ENCODE measurements at places on chromosomes 1 and 21.

DNA sequence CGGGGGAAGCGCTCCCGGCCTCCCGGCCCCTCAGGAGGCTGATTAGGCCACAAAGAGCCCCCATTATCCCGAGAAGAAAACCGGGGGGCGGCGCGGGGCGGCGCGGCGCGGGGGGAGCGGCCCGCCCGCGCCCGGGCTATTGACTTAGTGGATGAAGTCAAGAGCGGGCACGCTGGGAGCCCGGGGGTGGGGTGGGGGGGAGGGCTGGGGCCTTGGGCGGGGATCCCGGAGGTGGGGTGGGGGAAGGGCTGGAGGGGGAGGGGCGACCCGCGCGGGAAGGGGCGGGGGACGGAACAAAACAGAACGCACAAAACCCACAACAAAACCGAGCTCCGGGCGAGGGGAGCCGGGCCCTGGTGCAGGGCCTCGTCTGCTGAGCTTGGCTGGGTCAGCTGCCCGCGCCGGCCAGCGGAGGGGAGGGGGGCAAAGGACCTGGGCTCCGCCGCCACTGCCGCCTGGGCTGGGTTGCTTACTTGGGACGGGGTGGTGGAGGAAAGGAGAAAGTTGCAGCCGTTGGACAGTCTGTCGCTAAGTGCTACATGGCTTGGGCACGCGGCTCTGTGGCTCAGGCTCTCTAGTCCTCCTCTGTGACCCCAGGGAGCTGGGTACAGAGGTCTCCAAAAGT is 16.3 kb downstream of the PAX7 start:
- DNase-seq: no peak

DNA sequence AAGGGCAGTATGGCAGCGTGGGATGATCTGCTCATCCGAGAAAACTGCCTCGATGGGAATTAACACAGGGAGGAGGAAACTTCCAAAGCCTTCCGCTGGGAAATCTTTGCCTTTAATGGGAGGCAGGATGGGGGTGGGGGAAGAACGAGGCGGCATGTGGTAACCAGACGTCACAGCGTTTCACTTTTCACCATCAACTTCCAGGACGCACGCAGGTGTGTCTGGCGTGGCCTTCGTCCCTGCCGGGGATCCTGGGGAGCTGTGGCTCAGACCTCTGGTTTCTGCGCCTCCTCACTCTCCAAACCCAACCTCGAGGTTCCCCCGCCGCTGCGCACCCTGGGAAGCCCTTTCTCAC is 282 bp downstream of the RSPH1 start:
- no peak for DNase-seq

DNA sequence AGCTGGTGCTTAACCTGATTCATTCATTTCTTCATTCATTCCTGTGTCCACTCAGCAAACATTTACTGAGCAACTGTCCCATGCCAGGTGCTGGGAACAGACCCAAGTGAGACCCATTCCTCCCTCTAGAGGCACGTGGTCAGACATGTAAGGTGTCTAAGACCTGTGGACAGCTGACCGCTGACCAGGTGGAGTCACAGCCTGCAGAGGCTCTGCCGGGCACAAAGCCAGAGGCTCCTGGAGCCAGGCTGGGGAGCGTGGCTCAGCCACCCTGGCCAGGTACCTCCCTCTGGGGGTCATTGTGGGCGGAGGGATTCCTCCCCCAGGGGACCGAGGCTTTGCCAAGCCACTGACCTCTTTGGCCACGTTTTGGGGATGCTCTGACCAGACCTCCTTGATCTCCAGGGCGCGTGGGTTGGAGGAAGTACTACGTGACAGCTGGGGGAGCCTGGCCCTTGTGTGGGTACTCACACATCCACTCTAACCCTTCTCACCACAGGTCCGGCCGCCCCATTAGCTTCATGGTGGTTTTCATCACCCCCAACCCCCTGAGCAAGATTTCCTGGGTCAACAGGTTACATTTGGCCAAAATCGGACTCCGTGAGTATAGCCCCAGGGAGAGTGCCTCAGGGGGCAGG is 100.3 kb downstream of the ARHGEF10L start:
- no peak for DNase-seq

- no peak for DNase-seq
These were observed 9.1 kb upstream of the GPR61 start for GRCh38 chr1:109530457-109531087.

- DNase-seq: no peak
These were observed 272.1 kb downstream of the FAM72C start for GRCh38 chr1:143699731-143700130.

DNA sequence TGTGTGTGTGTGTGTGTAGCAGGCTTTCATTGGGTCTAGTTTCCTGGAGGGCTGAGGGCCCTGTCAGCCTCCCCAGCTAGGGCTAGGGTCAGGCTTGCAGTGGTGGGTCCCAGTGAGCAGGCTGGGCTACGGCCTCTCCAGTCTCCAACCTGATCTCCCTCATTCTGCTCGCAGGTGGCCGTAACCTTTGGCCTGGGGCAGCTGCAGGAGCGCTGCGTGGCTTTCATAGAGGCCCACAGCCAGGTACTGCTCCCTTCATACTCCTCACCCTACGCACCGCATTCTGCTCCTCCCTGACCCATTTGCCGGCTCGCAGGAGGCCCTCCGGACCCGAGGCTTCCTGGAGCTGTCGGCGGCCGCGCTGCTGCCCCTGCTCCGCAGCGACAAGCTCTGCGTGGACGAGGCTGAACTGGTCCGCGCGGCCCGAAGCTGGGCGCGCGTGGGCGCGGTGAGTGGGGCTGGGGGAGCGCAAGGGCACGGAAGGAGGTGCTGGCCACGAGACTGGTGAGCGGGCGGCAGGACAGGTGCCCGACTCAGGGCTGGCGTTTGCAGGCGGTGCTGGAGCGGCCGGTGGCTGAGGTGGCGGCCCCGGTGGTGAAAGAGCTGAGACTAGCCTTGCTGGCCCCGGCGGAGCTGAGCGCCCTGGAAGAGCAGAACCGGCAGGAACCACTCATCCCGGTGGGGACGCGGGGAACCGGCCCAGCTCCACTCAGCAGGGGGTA is 4.7 kb downstream of the BTBD19 start:
- DNase-seq: no peak

GRCh38 chr21:44701541-44701940 is 4.6 kb downstream of the KRTAP10-12 start:
- no peak for DNase-seq

- DNase-seq: no peak
These were observed 23.8 kb downstream of the MARK1 start for GRCh38 chr1:220551718-220552117.

Measured in CD4-positive, alpha-beta T cell treated with Interleukin-12 subunit alpha and Interleukin-12 subunit beta, for 1 hour (primary cell).